Mesendoderm (in vitro differentiated cells): ENCODE measurements at places on chromosomes 16 and 17.

GRCh38 chr16:5870886-5871691 is 773.5 kb upstream of the EEF2KMT start:
- no peak for DNase-seq

- DNase-seq, result peak; percentile 84
Observed at GRCh38 chr16:10629592-10629963, 49.2 kb upstream of the EMP2 start.

DNA sequence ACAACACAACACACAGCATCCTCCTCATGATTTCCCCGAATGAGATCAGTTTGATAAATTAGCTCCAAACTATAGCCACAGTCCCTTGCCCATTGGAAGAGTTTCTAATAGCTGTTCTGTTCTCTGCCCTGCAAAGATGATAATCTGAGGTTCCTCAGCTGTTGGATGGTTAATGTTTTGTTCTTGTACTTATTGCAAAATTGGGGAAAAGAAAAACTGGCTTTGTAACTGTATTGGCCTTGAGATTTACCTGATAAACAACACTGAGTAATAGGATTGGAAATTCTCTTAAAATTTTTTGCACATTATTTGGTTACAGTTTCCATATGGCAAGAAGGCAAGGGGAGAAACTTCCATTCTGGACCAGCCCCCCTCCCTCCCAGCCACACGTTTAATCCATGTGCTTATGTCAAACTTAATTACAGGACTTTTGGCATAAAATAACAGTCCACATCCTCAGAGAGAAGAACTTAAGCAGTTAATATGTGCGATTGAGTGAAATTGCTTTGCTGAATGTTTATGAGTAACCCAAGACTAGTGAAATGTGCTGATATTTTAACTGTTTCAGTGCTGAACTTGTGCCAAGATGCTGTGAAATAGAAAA is 119.1 kb upstream of the ZFHX3 start:
- DNase-seq, result no peak

GRCh38 chr16:2751577-2752034 is 832 bp upstream of the SRRM2 start:
- peak; percentile 88 for DNase-seq

DNA sequence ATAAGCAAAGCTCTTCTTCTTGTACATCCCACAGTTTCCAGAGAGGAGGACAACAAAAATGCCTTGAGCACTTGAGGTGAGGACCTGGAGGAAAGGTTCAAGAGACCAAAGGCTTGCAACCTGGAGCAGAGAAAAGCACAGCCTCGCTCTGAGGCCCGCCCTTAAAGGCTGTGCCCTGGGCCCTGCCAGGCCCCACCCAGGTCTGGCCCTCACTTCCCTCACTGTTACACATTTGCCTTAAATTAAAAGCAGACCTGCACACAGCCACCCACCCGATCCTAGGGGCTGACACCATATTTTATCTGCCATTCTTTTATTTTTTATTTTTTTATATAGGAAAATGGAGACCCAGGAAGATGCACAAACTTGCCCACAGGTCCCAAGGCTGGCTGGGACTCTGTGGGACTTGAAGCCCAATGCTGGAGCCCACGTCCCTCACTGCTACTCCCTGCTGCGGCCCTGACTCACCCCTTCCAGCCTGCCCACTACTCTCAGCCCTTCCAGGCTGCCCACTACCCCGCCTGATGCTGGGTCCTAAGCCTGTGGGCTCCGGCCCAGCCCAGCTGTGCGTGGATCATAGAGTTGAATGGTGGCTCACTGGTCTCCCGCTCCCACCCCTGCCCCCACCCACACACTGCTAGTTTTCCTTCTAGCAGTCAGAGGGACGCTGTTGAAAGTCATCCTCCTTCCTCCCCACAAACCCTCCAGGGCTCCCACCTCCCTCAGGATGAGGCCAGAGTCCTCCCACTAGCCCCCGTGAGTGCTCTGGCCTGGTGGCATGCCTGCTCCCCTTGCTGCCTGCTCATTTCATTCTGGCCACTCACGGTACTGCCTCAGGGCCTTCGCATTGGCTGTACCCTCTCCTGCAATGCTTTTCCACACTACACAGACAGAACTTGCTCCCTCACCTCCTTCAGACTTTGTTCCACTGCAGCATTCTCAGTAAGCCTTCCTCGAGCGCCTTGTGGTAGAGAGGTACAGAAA is 77.6 kb upstream of the MED9 start:
- no peak for DNase-seq

DNA sequence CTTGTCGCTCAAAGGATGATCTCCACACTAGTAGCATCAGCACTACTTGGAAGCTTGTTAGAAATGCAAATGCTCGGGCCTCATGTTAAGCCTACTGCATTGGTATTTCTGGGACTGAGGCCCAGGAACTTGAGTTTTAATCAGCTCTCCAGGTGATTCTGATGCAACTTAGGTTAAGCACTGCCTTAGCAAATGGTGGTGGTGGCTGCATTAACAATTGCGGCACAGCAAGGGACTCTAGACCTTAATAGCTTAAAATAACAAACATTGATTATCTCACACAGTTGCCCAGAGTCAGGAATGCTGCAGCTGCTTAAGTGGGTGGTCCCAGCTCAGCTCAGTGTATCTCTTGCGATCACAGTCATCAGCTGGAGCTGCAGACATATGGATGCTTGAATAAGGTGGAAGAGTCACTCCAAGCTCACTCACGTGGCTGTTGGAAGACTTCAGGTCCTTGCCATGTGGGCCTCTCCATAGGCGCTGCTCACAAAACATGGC is 25.8 kb downstream of the HS3ST3A1 start:
- DNase-seq, result peak; percentile 99

- DNase-seq, result no peak
Observed at GRCh38 chr17:14838567-14838966, 426.6 kb downstream of the PMP22 start.

GRCh38 chr16:70364399-70364798 is 17.7 kb downstream of the DDX19A start:
- no peak for DNase-seq

- no peak for DNase-seq
Observed at GRCh38 chr16:4021916-4022315, 94.3 kb downstream of the ADCY9 start.

DNA sequence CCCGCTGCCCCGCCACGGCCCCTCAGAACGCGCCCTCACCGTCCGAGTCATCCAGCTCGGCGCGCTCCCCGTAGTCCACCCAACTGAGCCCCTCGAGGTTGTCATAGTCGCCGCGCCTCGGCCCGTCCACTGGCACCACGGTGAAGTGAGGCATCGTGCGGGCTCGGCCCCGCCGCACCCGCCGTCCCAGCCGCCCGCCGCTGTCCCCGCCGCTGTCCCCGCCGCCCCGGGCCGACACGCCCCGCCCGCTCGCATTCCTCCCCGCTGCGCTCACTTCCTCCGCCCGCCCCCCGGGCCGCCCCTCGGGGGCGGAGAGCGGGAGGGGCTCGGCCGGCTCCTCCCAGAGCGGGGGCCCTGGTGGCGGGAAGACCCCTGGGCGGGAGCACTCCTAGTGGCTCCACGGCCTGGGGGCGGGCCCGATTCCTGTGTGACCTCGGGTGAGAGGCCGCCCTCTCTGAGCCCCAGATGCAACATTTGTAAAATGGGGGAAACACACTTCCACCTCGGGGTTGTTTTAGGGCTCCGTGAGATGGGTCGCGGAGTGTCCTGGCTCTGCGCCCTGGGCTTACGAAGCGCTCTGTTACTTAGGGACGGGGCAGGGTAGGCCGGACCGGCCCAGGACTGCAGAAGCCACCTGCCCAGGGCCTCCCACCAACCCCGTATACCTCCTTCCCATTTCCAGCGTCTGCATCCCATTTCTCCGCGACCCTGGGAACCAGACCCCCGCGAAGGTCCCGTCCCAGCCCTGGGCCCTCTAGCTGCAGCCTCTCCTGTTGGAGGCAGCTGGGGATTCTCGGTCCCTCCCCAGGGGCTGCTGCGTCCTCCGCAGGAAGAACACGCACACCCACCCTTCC is at the start of gene SLC12A4:
TSS of gene SLC12A4 (minus strand) at position 238 of the 854 bp plus-strand sequence. CDS start at position 154, 84 bp downstream.
- peak; percentile 93 for DNase-seq

GRCh38 chr16:4675864-4676786 is 17.2 kb upstream of the NUDT16L1 start:
- DNase-seq, result peak; percentile 60

GRCh38 chr17:7042501-7043181 is 1.3 kb downstream of the SLC16A11 start:
- peak; percentile 53 for DNase-seq

DNA sequence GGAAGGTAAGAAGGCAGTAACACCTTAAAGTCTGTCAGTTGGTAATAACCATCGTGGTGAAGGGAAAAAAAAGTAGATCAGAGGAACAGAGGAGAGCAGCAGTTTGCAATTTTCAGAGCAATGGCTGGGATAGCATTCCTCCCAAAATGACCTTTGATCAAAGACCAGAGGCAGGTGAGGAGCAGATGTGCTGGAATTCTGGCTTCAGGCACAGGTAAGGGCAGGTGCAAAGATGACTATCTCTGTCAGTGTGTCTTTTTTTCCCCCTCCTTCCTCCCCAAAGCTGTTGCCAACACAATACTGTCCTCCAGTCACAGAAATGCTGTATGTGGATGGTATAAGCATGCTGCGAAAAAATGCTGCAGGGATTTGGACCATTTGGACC is 166.7 kb downstream of the XYLT1 start:
- DNase-seq, result no peak

DNA sequence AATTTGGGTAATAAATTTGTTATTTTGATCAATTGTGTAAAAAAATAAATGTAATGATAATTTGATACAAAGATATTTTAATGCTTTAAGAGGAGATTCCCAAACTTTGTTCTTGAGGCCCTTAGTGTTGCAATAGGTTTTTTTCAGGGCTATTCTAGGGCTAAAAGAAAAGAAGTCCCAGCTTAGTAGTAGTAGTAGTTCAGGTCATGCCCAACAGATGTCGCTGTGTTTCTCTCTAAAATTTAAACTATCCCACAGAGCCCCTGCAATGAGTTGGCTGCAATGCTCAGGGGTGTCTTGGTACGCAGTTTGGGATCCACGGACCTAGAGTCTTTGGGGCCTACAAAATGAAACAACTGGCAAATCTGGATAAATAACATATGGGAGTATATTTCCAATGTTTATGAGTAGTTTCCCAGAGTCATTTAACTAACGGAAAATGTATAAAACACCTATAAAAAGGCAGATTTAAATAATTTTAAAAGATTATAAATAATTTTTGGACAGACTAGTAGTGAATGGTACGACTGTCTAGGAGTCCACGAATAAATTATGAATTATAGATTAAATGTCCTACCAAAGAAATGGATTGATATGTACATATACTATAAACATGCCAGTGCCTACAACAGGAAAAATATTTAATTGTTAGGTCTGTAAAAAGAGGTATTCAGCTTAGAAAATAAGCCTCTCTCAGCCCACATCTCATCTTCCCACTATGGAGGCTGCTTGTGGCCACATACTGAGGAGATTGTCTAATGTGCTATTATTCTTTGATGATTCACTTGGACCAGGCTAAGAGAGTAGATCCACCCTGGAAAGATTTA is 228.5 kb upstream of the PMFBP1 start:
- peak; percentile 84 for DNase-seq
